ENCODE measurements at places on chromosomes 12 and 14.

DNA sequence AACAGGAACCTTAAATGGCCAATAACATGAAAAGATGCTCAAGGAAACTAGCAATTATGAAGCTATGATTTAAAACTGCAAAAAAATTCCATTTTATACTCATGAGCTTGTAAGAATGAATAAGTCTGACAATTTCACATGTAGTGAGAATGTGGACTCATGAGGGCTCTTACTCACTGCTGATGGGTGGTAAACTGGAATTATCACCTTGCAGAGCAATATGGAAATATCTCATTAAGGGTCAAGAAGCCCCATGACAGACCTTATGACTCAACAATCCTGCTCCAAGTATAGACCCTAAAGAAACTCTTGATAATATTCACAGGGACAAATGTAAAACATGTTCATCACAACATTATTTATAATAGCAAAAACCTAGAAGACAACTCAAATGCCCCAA, 23.5 kb upstream of the SMAGP start:
- DNase-seq = no peak

DNA sequence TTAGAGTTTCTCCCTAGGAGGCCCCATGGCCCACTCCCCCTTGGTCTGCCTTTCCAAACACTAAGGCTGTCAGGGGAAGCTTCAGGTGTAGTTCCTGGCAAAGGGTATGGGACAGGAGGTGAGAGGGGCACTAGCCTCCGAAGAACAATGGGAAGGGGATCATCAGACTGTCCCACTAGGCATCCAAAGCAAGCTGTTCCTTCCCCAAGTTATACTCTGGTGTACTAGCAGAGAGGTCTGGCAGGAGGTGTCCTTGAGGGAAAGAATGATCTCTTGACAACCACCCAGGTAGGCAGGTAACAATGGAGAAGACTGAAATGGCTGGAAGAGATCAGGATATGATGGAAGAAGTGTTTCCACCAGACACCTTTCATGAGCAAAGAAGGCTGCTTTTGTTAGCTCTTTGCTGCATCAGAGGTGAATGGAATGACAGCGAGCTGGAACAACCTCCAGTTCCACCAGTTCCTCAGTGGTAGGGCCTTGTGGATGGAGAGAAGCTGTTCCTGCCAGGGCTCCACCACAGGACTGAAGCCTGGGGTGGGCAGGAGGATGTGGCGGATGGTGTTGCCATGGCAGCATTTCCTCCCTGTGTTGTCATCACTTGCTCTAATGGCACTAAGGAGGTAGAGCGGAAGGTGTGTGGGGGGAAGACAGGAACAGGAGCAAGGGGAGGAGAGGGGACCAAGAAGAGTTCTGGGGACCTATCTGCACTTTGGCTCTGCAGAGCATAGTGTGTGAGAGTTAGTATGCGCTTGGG, 2.3 kb upstream of the AGAP2 start:
- DNase-seq = peak; percentile 61

GRCh38 chr12:68420225-68421010, 88.3 kb upstream of the MDM1 start:
- no peak for DNase-seq

DNA sequence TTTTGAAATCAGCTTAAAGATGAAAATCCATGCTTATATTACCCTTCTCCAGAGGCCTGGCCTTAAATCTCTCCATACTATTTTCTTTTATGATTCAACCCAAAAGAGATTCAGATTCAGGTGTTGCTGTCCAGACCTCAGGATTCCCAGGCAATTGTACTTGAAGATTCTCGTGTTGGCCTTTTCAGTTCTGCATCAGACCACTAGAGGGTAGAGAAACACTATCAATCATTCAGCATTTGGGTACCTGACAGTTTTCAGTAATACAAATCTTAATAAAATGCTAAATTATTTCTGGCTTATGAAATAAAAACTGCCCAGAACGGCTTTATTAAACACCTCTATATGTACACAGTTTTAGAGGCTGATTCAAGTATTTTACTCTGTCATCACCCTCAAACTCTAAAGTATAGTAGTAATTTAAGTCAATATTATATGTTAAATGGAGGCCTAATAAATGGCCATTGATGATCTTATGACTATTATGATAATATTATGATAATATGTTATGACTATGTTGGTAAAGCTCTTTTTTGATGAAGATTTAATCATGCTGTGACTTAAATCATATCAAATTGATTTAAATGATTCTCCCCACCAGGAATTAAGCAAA, 301.1 kb downstream of the DUSP6 start:
- no peak for DNase-seq

- no peak for DNase-seq
Observed at GRCh38 chr12:124434354-124434753, 133.1 kb downstream of the NCOR2 start.

GRCh38 chr12:53061404-53062010, 11.6 kb downstream of the TNS2 start:
- DNase-seq = no peak

DNA sequence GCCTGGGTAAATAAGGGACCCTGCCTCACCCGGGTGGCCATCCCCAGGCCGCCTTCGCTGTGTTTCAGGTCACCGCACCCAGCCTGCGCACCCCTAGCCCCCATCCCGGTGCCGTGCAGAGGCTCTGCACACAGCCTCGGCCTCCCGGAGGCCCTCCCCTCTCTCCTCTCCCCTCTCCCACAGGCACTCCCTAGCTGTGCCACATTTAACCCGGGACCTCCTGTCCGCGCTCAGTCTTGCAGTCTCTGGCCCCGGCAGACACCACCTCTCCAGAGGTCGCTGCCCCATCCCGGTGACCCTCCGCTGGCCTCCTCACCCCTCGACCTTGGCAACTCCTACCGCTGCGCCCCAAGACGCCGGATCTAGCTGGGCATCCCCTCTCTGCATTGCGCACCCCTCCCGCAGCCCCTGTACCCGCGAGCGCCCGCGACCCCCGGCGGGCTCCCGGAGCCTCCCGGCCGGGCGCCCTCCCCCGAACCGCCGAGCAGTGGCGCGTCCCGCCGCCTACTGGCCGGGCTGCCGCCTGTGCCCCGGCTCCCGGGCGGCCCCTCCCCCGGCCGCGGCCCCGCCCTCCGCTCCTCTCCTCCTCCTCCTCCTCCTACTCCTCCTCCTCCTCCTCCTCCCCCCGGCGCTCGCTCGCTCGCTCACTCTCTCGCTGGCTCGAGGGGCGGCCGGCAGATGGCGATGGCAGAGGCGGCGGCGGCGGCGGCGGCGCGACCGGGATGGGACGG, 120.7 kb downstream of the AACS start:
- no peak for DNase-seq

DNA sequence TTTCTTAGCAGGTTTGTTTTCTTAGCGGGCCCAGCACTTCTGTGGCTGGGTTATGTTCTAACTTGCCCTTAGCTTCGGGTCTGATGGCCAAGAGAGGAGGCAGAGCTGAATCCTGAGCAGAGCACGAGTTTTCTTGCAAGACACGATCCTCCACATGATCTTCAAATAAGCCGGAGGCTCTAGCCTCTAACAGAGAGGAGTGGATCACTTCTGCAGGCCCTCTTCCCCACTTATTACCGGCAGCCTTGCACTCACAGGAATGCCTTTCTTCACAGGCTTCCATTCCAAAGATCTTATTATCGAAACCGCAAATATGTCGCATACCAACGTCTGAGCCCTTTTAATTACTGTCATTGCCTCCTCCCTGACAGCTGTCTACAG, 79.5 kb downstream of the SINHCAF start:
- no peak for DNase-seq

GRCh38 chr14:101118746-101119591, 215.4 kb upstream of the RTL1 start:
- no peak for DNase-seq

- DNase-seq = no peak
Observed at GRCh38 chr12:116293687-116294453, 16.4 kb upstream of the MED13L start.

GRCh38 chr12:94534774-94535509, 75.3 kb upstream of the CEP83 start:
- no peak for DNase-seq

GRCh38 chr12:123696207-123696606, 15.9 kb upstream of the ATP6V0A2 start:
- DNase-seq = no peak

DNA sequence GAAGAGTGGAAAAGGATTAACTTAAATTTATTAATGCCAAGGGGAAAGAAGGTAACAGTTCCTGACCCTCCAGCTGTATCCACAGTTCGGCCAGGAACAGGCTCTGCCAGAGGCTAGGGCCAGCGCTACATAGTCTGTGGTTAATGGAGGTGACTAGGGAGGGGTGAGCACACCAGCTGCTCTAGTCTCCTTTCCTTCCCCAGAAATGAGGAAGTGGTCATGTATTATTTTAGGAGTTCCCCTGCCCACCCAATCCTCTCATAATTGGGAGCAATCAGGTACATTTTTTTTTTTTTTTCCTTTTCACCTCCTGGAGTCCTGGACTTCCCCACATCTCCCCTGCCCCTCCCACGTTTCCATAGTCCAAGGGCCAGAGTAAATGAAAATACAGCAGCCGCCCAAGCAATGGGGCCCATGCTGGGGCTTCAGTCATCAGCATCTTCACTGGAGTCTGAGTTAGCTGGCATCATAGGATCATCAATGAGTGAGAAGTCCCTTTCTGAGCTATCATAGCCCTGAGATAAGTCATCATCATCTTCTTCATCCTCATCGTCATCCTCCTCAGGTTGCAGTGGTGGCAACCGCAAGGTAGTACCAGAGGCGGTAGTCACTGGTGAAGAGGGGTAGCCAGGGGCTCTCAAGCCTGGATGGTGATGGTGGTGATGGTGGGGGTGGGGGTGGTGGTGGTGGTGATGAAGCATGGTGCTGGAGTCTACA, 1.5 kb upstream of the SUPT16H start:
- DNase-seq = no peak

- no peak for DNase-seq
Observed at GRCh38 chr12:3160081-3160480, 82.9 kb downstream of the TSPAN9 start.

DNA sequence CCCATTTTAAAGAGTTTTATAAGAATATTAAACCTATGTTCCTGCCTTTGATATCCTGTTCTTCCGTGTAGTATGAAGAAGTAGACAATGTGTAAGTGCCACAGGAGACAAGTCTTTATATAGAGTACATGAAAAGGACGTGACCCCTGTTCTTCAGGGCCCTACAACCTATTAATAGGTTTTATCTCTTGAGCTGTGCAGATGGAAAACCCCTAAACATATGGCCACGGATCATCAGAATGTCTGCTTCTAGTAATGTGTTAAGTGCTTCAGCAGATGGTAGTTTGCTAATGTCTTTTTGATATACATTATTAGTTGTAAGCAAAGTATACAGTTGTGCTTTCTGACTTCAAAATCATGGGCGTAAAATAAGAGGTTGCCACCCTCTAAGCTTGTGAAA, 228.5 kb downstream of the PTPRO start:
- no peak for DNase-seq

DNA sequence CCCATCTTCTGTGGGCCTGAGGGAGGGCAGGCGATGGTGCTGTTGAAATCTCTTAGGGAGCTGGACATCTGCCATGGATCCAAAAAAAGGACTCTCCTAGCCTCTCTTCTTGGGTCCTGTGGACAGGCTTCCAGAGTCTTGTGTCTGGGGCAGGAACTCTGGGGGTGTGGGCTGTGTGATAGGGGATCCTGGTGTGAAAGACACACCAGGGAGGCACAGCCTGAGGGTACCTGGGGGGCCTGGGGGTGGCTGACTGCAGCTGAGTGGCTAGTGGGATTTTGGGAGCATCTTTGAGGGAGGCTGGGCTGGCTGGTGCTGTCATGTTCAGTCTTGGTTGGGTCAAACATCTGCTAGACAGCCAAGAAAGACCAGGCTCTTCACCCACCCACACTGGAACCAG, 1.8 kb upstream of the KRT83 start:
- no peak for DNase-seq

- no peak for DNase-seq
Observed at GRCh38 chr12:95601091-95601961, 50.0 kb upstream of the USP44 start.

GRCh38 chr14:103296007-103296406, 38.0 kb upstream of the EIF5 start:
- DNase-seq = no peak

DNA sequence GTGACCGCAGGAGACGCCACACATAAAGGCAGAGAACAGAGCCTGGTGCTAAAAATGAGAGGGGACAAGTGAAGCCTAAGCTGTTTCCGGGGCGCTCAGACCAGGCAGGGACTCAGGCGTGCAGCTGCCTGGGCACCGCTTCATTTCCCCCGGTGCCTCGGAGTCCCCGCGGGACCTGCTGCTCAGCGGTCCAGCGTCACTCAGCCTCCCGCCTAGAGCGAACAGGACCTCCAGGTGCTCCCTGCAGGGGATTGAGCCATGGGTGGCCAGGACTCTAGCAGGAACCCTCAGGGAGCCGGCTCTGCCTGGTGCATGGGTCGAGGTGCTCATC, 31.0 kb downstream of the CCDC85C start:
- DNase-seq = no peak

DNA sequence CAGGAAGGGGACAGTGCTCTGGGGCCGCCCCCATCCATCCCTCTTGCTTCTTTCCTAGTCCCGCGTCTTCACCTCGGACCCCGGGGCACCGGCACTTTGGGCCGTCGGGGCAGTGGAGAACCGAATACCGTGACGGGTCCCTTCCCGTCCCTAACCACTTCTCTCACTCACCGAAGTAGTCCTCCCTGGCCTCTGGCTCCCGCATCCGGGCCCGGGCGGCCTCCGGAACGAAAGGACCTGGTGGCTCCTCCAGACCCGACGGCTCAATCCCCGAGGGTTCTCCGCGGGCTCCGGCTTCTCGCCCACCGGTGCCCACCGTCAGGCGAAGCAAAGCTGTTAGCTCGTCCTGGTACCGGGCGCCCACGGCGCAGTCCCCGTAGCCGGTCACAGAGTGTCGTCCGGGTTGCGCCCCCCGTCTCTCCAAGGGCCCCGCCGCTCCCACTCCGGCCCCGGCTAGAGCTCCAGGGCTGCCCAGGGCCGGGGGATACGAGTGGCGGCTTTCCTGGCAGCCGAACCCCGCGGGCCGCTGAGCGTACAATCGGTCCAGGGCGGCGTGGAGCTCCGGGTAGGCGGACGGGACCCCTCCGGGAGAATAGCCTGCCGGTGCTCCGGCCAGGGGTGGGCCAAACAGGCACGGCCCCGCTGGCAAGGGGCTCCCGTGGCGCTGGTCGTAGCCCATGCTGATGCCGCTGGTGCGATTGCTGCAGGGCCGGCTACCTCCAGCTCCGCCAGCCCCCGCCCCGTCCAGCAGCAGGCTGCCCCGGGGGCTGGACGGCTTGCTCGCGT, 1.1 kb downstream of the AJUBA start:
- DNase-seq = peak; percentile 12

- no peak for DNase-seq
Observed at GRCh38 chr12:29769162-29769858, 14.4 kb downstream of the TMTC1 start.
